ENCODE measurements at places on chromosomes 11 and 22.

- DNase-seq, result no peak
Measured at GRCh38 chr11:112795142-112795815, 165.9 kb upstream of the NCAM1 start.

DNA sequence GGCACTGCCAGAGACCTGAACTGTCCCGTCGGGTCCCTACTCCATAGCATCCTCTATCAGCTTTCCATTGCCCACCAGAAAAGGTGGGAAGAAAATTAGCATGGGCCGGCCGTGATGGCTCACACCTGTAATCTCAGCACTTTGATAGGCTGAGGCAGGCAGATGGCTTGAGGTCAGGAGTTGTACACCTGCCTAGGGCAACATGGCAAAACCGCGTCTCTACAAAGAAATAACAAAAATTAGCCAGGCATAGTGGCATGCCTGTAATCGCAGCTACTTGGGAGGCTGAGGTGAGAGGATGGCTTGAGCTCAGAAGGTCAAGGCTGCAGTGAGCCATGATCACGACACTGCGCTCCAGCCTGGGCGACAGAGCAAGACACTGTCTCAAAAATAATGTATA is 3.5 kb downstream of the SLC25A18 start:
- DNase-seq, result no peak

DNA sequence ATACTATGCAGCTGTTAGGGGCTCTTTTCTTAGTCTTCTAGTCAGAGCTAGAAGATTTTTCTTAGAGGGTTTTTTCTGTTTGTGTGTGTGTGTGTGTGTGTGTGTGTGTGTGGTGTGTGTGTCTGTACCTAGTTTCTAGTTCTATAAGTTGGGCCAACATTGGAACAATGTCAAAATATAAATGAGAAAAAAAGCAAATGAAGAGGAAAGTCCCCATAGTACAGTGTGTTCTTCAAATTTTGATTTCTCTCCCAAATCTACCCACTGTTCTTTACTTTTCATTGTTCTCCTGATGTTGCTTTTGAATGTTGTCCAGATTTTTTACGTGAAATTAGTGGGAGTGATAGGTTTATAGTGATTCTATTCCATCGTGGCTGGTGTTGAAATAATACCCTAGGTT is 2153.4 kb upstream of the RAG2 start:
- no peak for DNase-seq

GRCh38 chr22:40108396-40108795 is 69.3 kb upstream of the TNRC6B start:
- no peak for DNase-seq

- no peak for DNase-seq
Measured at GRCh38 chr22:27253108-27253902, 548.3 kb downstream of the MN1 start.

DNA sequence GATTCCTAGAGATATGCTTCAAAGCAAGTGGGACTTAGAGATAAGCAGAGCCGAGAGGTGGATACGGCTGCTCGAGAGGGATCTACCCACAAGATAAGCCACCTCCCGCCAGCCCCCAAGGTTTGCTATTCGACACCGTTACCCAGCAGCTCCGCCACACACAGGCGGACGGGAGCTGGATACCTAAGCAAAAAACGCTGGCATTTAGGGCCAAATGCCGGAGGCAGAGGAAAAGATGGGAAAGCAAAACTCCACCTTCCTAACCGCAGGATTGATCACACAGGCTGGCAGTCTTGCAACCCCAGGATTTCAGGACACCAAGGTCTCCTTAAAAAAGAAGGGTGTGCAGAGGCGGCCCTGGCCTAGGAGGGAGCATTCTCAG is 709 bp downstream of the FTH1 start:
- no peak for DNase-seq

DNA sequence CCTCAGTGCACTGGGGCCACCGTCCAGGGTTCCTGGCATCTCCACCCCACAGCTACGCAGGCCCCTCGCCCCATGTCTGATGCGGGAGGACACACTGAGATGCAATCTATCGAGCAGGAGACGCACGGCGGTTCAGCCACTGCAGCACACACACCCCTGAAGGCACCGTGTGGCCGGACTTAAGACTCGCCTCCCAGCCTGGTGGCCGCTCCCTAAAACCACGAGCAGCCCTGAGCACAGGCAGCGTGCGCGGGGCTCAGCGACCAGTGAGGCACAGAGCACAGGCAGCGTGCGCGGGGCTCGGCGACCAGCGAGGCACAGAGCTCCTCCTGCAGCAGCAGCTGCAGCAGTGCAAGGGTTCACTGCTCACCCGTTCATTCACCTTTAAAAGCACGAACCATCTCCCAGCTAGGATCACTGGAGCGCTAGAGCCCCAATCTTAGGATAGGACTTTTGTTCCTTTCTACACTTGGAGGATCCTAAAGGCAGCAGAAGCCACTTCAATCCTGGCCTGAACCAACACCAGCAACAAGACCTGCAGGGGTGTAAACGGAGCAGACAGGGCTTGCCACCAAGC is 31.4 kb downstream of the TOLLIP start:
- DNase-seq, result no peak
